Neural progenitor cell (in vitro differentiated cells): ENCODE measurements at places on chromosomes 4 and X. TPM values are rescaled to one million over a fixed set of nuclear protein-coding genes. Genes with fewer than 3 reads are reported as not detected.

GRCh38 chr4:76209881-76210280, 3.7 kb downstream of the SCARB2 start:
- H3K4me1 ChIP-seq: peaks cover 31% of the 10 kb centered on the region
- H3K27me3 ChIP-seq: no peaks in the 10 kb centered on the region
- DNase-seq: no peak
- H3K27ac ChIP-seq: no peak overlapping the region
- no peak overlapping the region for H3K4me3 ChIP-seq
- H3K36me3 ChIP-seq: no peaks in the 10 kb centered on the region

GRCh38 chr4:169052594-169052945, 42.5 kb upstream of the CBR4 start:
- no peak overlapping the region for H3K4me3 ChIP-seq
- no peaks in the 10 kb centered on the region for H3K36me3 ChIP-seq
- no peak overlapping the region for H3K27ac ChIP-seq
- peaks cover 31% of the 10 kb centered on the region for H3K4me1 ChIP-seq

GRCh38 chr4:131159261-131159660, 1989.8 kb upstream of the PCDH10 start:
- H3K36me3 ChIP-seq: no peaks in the 10 kb centered on the region
- no peak overlapping the region for H3K4me3 ChIP-seq
- no peaks in the 10 kb centered on the region for H3K4me1 ChIP-seq
- DNase-seq: no peak
- no peaks in the 10 kb centered on the region for H3K27me3 ChIP-seq

DNA sequence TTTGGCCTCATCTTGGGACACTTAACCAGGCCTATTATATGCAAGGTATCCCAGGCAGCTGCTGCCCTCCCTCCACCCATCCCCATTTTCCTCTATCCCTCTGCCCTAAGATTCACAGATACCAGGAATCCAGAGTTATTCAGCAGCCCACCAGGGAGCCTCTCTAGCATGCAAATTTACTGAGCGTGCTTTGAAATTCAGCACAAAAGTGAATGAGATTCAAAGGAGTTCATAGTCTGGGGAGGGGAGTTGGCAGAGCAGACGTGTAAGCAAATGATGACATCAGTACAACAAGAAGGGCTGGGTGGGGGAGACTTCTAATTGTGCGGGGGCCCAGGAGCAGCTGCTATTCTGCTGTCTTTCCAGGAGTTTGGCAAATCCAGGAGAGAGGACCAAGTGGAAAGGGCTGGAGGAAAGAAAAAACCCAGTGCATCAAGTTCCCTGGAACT, 1.7 kb upstream of the MTM1 start:
- no peaks in the 10 kb centered on the region for H3K27me3 ChIP-seq
- H3K4me3 ChIP-seq: peak overlapping the region; percentile 8
- DNase-seq: peak; percentile 89
- no peaks in the 10 kb centered on the region for H3K36me3 ChIP-seq
- peak overlapping the region; percentile 93 for H3K27ac ChIP-seq

SOD3 gene
- 0.11 and 1.6 TPM in 2 replicates for total RNA-seq
